ENCODE measurements at places on chromosomes 2 and 18.
A peak's percentile ranks its signal among the peaks of the same experiment; 100 is the strongest.

GRCh38 chr2:113248997-113249770, 29.5 kb downstream of the PAX8 start:
- DNase-seq: peak; percentile 75

- DNase-seq: peak; percentile 58
These were observed 895 bp upstream of the GLS start for GRCh38 chr2:190879474-190880377.

- DNase-seq: no peak
These were observed 414.0 kb downstream of the ERBB4 start for GRCh38 chr2:212124598-212124997.

- peak; percentile 66 for DNase-seq
These were observed 65.1 kb downstream of the MBP start for GRCh38 chr18:77067291-77068061.

- DNase-seq: no peak
These were observed 1.3 kb downstream of the LAMA3 start for GRCh38 chr18:23690505-23691068.

- no peak for DNase-seq
These were observed 43.0 kb downstream of the MALT1 start for GRCh38 chr18:58714259-58714658.

- no peak for DNase-seq
These were observed 4.6 kb upstream of the SEH1L start for GRCh38 chr18:12943215-12943614.

GRCh38 chr2:216216951-216217903, 108.1 kb downstream of the XRCC5 start:
- DNase-seq: no peak

GRCh38 chr2:124520953-124521352, 495.9 kb downstream of the CNTNAP5 start:
- no peak for DNase-seq

DNA sequence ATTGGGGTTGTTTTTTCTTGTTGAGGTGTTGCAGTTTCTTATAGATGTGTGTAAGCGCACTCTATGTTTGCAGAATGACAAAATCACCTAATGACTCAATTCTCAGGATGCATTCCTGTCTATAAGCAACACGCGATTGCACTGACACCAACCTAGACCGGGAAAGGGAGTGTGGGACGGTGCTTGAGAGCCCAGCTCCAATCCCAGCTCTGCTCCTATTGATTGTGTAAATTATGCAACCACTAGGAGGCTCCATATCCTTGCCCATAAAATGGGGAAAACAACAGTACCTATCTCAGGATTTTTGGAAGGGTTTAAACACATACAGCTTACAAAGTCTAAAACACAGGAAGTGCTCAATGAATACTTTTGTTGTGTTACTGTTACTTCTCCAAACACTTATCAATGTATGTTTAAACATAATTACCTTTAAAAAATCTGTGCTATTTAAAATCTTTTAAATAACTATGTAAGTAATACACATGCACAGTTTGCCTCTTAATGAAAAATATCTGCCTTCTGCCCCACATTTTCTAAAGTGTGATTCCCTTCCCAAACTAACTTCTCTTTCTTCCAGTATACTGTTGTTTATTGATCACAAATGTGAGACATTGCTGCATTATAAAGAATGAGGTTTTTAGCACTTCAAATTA, 132.5 kb downstream of the SPHKAP start:
- no peak for DNase-seq

DNA sequence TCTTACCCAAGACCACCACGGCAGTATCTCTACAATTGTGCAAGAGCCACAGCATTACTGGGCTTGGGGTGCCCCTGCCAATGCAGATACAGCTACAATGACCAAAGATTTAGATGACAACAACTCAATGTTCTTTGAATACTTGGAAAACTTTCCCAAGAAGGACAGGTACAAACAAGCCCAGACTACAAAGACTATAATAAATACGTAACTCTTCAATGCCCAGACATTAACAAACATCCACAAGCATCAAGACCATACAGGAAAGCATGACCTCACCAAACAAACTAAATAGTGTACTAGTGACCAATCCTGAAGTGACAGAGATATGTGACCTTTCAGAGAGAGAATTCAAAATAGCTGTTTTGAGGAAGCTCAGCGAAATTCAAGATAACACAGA, 62.8 kb downstream of the ICA1L start:
- DNase-seq: no peak

DNA sequence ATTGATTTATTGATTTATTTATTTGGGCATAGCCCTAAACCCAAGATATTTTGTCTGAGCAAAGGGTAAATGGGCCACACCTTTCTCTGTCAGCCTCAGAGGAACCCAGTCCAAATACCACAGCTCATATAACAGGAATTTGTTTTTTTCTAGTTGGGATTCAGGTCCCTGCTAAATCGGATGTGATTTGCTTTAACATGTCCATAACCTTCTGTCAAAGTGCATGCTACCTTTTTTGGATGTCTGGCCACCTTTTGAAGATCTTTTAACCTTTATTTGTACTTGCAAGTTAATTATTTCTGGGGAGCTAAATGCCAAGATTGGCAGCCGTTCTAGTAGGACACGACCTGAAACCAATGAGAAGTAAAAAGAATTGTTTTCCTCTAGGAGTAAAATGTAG, 303.2 kb upstream of the UBE2E3 start:
- no peak for DNase-seq

DNA sequence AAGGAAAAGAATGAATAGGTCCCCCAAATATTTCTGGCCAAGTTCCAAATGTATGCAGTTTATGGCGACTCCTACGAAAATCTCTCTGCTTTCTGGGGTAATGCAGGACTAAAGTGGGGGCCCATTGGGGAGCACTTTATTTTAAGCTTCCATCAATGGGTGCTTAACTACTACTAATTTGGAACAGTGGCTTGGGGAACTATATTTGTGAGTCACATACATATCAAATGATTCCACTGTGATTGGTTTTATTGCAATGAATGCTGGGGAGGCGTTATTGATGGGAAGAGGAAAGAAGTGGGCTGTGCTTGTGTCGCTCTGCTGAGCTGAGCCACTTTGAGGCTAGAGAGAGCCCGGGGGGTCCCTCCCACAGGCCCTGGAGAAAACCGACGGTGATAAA, 560.4 kb upstream of the SALL3 start:
- DNase-seq: no peak

DNA sequence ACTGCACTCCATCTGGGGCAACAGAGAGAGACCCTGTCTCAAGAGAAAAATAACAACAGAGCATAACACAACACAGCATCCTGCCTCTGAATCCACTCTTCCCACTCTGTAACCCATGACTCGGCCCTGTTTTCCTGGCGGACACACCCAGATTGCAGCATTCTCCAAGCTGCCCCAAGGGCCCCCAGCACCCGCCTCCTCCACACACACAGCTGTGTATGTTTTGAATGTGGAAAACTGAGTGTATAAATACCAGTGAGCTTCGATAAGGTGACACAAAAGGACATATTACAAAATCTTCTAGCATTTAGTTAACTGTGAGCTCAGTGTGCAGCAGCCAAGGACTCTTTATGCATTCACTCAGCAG, 13.0 kb downstream of the IMPA2 start:
- DNase-seq: no peak

DNA sequence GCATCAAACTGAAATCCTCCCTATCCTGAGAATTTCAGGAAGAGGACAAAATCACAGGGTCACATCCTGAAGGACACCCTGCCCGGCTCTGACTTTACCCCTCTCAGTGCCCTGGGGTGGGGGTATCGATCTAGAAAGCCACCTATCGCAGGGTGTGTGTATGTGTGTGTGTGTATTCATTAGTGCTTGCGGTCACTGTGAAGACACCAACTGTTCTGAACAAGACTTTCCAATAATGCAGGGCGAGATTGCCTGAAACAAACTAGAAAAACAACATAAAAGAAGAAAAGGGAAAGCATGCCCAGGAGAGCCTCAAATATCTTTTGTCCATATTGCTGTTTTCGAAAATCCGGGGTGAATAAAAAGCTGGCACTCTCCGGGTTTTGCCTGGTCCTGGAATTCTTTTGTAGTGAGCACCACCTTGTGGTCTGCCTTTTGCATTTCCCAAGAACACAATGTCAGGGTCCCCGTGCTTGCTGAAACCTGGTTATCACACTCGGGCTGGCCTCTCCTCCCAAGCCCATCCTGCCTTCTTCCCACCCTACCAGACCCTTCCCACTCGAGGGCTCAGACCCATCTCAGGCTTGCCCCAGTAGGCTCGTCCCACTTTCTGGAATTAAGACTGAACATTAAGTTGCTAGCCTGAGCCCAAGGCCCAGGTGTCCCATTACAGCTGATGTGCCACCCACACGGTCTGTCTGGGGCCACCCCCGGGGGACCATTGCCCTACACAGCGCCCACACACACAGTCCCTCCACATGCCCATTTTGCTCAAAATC, 25.0 kb upstream of the COPS8 start:
- no peak for DNase-seq

DNA sequence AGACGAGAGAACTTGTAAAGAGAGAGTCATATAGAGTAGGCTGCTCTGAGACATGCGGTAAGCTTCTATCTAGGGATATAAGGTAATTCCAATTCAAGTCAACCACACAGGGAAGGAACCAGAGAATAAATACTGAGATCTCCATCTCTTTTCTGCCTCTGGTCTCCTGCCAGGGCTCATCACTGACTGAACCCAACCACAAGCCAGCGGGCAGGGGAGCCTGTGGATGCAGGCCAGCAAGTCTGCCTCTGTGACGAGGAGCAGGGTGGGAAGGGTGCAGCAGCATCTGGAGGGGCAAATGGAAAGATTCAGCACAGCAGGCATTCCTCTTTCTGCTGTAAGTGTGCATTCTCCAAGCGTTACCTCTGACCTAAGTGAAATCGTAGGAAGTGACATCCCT, 82.2 kb downstream of the ICOS start:
- no peak for DNase-seq

DNA sequence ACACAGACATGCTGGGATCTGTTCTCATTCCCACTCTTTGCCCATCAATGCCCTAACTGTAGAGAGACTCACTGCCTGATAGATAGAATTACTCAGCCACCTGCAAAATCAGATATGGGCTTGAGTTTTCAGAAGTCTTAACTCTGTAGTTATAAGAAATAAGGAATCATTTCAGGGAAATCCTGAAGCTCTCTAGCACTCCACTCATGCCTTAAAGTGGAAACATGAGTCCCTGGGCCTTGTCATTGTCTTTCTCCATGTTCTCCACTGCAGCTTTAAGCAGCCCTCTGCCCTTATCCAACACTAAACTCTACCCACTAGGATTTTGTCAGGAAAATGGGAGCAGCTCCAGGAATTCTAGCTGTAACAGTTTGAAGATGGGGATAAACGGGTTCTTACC, 192.5 kb downstream of the SNTG2 start:
- no peak for DNase-seq

GRCh38 chr2:199461711-199462346, 4.1 kb upstream of the SATB2 start:
- DNase-seq: no peak

- no peak for DNase-seq
These were observed 14.9 kb downstream of the COPS9 start for GRCh38 chr2:240121190-240121589.

GRCh38 chr2:118040891-118041290, 27.0 kb upstream of the CCDC93 start:
- DNase-seq: no peak

- DNase-seq: no peak
These were observed 43.5 kb downstream of the ASAP2 start for GRCh38 chr2:9250091-9250490.

- no peak for DNase-seq
These were observed 47.8 kb upstream of the CAVIN2 start for GRCh38 chr2:191894681-191895147.

- no peak for DNase-seq
These were observed 292.1 kb downstream of the GPD2 start for GRCh38 chr2:156728328-156728727.

DNA sequence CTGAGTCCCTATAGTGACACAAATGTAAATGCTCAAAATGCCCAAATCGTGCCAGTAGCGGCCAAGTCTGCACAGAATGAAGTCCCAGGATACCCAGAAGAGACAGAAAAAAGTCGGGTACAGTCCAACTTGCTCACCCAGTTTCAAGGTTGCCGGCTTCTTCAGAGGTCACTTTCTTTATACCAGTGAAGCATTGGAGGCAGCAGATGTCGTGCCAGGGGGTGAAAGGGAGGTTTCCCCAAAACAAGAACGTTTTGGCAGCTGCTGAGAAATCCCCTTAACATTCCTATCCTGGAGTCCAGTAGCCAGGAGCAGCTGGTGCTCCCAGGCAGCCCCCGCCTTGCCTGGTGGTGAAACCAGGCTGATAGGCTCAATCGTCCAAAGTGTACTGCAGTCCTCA, 58.1 kb upstream of the MCFD2 start:
- no peak for DNase-seq

DNA sequence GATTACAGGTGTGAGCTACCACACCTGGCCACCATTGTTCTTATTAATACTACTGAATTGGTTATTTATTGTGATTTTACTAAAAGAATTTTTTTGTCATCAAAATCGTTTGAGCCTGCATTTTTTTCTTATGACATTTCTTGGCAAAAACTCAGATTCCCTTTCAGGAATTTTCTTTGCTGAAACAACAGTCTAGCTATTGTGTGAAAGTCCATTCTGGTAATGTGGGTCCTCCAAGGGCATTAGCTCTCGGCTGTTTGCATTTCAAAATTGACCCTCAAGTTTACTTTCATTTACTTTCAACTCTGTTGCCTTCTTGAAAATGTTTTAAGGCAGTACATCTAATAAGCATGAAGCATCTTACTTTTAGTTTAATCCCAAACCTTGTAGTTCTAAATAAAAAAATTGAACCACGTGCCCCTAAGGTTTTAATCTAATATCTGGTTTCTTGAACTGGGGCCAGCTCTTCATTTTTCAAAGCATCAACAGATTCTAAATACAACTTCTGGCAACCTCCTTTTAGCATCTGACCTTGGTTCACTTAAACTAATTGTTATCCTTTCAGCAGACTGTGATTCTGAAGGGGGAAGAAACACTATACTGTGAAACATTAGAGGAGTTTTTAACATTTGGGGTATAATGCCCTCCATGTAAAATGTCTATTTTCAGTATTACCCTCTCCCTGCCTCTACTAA, 325.2 kb upstream of the RAB12 start:
- no peak for DNase-seq

DNA sequence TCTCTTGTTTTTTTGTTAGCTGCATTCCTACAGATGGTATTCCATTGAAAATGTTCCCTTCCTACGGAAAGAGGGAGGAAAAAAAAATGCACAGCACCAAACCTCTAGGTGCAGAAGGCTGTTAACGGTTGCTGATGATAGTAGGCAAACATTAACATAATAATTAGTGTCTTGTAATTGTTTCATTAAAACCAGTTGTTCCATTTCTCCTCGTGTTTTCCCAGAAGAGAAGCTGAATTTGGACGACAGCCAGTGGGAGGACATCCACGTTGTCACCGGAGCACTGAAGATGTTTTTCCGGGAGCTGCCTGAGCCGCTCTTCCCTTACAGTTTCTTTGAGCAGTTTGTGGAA, 494.7 kb downstream of the ARHGAP15 start:
- DNase-seq: no peak

- no peak for DNase-seq
These were observed 1995.2 kb upstream of the PIK3C3 start for GRCh38 chr18:39959839-39960238.

DNA sequence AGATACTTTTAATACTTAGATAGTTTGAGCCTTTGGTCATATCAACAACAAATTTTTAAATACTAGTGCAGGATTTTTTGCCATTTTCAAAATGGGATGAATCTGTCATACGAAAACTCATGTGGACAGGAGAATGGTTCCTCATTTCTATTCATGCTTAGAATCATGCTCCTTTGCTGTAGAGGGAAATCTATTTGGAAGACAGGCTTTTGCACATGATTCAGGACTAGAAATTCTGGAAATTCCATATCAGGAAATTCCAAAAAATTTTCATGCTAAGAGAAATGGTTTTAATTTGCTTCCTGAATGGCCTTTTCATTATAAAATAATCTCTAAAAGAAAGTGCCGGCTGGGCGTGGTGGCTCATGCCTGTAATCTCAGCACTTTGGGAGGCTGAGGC, 39.3 kb downstream of the MOGAT1 start:
- no peak for DNase-seq
